ENCODE measurements at places on chromosomes 7 and 10.
A peak's percentile ranks its signal among the peaks of the same experiment; 100 is the strongest.

GRCh38 chr7:5393748-5394147 lies 29.9 kb downstream of the TNRC18 start:
- no peak for DNase-seq

DNA sequence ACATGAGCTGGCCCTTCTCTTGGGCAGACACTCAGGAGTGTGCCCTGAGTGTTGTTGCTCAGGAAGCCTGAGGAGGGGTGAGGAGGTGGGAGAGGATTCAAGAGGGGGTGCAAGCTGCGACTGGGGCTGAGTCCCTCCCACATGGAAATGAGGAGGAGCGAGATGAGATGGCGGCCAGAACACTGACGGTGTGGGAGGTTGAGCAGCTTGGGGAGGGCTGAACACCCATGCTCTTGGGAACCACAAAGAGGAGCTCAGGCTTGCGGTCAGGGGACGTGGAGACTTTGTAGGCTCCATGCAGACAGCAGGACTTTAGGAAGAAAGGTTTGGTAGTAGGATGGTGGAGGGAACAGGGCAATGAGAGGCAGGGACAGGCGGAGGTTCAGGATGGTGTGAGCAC lies 163.2 kb upstream of the SHH start:
- no peak for DNase-seq

GRCh38 chr7:156111-157007 lies 36.0 kb upstream of the FAM20C start:
- DNase-seq = no peak

DNA sequence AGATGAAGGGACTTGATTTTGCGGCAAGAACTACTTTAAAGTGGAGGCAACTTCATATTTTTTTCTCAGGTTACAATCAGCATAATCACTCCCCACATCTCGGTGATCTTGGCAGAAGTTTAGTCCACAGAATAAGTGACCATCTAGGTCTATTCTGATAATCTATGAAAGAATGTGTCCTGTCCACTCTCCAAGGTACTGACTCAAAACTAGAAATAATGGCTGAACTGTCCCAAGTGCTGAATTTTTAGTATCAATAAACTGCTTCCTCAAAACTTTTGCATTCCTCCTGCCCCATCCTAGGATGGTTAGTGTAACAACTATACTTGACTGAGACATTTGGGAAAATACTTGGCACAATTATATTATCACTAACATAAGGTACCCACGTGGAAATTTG lies 10.9 kb upstream of the CHRM2 start:
- no peak for DNase-seq

GRCh38 chr7:106749165-106749564 lies 88.2 kb upstream of the CCDC71L start:
- no peak for DNase-seq

DNA sequence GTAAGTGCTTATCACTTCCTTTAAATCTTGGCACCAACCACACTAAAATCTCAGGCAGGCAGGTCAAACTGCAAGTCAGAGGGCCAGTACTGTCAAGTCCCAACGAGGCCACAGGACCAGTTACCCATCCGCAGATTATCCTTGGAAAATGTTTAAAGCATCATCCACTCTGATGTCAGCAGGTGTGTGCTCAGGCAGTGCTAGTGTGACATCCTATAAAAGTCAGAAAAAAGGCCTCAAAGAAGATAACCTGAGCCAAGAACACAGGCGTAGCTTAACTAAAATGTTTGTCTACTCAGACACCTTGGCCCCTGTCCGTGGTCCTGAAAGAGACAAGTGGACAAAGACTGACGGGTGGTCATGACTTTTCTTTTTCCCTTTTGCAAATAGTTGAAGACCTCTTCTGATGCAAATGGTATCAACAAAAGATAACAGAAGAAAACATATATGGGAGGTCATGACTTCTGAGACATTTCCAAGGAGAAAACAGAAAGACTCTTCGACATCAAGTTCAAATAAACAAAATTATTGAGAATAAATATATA lies 309.3 kb downstream of the KCNMA1 start:
- no peak for DNase-seq

- peak; percentile 70 for DNase-seq
Measured at GRCh38 chr10:79445977-79446757, 743 bp upstream of the ZCCHC24 start.

GRCh38 chr7:127751062-127751461 lies 99.1 kb downstream of the SND1 start:
- DNase-seq = no peak

DNA sequence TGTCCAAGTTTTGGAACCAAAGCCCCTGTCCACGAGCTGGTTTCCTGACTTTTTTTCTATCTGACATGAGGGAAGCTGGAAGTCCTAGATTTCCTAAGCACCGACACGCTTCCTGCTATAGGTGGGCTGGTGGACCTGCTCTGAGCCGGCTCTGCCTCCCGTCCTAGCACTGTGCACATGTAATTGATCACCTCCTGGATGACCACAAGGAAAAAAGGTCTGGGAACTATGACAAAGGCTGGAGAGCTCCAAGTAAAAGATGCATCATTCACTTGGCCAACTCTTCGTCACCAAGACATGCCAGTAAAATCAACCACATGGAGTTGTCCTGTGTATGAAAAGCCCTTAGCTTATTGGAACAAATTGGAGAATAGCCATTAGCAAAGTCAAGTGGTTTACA lies 104.8 kb downstream of the ITIH5 start:
- no peak for DNase-seq

GRCh38 chr7:149075286-149075685 lies 15.2 kb downstream of the ZNF786 start:
- DNase-seq = no peak

GRCh38 chr10:123378302-123378701 lies 224.1 kb downstream of the BUB3 start:
- no peak for DNase-seq

GRCh38 chr10:99466632-99467223 lies 36.3 kb upstream of the GOT1 start:
- DNase-seq = no peak

GRCh38 chr7:14073988-14074387 lies 84.5 kb upstream of the ETV1 start:
- DNase-seq = no peak

DNA sequence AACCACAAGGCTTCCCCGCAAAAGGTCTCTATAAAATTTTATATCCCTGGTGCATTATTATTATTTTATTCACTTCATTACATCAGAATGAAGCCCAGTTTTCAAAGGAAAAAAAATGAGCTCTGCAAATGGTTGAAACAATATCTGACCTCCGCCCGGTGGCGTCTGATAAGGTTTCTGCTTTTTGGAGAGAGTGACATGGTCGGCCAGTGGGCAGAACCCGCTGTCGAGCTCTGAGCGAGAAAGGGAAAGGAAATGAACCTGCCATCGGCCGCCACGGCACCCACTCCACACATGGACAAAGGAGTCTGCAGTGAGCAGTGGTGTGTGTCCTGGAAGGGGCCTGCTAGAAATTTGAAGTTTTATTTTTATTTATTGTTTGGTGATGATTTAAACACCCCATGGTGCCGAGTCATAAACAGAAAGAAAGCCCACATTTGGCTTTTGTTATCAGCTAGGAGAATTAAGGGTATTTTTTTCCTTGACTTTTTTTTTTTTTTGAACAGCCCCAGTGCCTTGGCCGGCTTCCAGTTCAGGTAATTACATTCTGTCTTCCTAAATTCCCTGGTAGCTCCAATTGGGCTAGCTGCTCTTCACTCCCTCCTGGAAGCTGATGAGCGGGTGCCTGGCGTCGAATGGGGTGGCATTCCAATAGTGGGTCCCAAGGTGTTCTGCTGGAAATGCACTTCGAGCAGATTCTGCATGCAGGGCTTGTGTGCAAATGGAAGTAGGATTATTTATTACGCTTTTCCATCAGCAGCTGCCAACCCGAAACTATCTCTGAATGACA lies 149.4 kb upstream of the MKI67 start:
- DNase-seq = no peak

DNA sequence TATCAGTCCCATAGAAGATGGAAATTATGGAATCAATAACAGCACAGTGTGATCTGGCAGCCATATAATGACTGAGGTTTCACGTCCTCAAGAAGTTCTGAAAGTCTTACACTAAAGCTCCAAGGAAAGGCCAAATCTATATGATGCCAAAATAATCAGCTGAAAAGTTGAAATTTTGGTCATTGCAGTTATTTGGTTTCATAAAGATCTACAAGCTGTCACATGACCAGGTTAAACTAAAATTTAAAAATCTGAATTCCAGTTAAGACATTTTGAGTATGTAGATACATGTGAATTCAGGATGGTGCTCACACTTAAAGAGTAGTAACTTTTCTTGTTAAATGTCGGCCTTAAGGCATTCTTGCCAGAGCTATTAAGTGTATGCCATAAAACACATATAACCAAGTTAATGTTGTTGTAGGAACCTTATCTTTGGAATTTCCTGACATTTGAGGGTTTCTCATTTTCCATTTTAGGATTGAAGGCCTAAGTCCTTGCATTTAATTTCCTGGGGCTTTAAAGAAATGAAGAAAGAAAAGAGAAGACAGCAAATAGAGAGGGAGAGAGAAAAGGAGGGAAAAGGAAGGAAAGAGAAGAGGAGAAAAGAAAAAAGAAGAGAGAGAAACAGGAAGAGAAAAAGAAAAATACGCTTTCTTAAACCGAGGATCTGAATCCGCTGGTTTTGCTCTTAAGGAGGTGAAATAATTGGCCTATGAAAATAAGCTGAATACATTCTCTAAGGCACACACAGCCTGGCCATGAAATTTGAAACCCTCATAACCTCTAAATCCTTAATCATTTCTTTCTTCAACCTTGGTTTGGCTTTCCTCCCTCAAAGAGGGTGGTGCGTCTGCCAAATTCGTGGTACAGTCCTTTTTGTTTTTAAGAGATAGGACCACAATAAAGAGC lies 43.8 kb downstream of the DENND2A start:
- no peak for DNase-seq

- no peak for DNase-seq
Measured at GRCh38 chr10:45147000-45147399, 146.3 kb downstream of the ZNF22 start.

GRCh38 chr10:67853512-67853911 lies 15.5 kb upstream of the DNAJC12 start:
- DNase-seq = no peak

- no peak for DNase-seq
Measured at GRCh38 chr10:21508706-21509331, 16.7 kb downstream of the SKIDA1 start.

- DNase-seq = no peak
Measured at GRCh38 chr7:135510592-135511183, 786 bp upstream of the CNOT4 start.

- no peak for DNase-seq
Measured at GRCh38 chr7:18163091-18163490, 135.4 kb upstream of the PRPS1L1 start.

- no peak for DNase-seq
Measured at GRCh38 chr7:154310114-154310513, 257.9 kb downstream of the DPP6 start.

DNA sequence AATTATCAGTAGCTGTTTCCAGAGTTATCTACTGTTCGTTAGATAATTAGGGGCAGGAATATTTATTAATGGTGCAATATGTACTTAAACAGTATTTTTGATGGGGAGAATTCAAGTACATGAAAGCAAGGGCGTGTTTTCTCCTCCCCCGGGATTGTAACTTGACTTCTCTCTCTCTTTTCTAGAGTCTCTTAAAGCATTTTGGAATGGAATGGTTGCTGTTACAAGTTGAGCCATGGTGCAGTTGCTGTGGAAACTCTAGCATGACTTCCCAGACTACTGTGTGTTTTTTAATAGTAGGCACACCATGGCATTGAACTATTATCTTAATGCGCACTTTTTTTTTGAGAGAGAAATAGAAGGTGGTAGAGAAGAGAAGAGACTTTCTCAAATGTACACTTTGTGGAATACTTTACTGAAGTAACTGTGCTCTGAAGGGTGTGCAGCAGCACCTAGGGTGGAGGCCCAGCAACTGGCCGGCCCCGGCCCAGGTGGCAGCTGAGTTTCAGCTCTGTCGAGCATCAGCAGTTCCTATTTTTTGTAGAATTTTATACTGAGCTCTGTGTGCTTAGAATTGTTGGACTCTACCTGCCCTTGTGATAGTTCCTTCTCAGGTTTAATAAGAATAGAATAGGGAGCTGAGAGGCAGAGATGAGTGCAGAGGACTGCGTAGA lies 64.4 kb downstream of the CCNY start:
- DNase-seq = no peak

DNA sequence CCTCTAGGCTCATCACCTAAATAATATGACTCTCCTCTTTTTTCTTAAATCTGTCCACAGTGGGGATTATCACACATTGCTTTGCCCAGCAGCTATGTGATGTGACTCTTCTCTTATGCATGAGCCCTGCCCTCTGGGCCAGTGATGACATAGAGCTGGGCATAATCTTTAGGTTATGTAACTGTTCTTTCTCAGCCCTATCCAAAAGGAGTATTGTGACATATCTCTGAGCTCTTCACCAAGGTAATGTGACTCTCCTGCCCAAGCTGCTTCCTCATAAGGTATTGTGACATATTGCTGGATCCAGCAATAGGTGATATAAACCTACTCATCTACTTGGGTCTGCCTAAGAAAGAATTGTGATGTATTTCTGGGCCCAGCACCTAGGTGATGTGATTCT lies 37.7 kb upstream of the ZNF107 start:
- DNase-seq = no peak
